Left colon (tissue), 2 donors: ENCODE measurements at places on chromosomes 4 and X. TPM values are rescaled to one million over a fixed set of nuclear protein-coding genes. Genes with fewer than 3 reads are reported as not detected.

The ARMCX4 gene
- 10.1 TPM for total RNA-seq

The OGT gene
- total RNA-seq = 101 TPM

The CHST7 gene
- 3.1 TPM for total RNA-seq

The ADAM29 gene
- not detected for total RNA-seq

The PTTG2 gene
- total RNA-seq = 0.67 TPM

The ZNF157 gene
- total RNA-seq = not detected

The SHISA3 gene
- total RNA-seq = 0.52 TPM

DNA sequence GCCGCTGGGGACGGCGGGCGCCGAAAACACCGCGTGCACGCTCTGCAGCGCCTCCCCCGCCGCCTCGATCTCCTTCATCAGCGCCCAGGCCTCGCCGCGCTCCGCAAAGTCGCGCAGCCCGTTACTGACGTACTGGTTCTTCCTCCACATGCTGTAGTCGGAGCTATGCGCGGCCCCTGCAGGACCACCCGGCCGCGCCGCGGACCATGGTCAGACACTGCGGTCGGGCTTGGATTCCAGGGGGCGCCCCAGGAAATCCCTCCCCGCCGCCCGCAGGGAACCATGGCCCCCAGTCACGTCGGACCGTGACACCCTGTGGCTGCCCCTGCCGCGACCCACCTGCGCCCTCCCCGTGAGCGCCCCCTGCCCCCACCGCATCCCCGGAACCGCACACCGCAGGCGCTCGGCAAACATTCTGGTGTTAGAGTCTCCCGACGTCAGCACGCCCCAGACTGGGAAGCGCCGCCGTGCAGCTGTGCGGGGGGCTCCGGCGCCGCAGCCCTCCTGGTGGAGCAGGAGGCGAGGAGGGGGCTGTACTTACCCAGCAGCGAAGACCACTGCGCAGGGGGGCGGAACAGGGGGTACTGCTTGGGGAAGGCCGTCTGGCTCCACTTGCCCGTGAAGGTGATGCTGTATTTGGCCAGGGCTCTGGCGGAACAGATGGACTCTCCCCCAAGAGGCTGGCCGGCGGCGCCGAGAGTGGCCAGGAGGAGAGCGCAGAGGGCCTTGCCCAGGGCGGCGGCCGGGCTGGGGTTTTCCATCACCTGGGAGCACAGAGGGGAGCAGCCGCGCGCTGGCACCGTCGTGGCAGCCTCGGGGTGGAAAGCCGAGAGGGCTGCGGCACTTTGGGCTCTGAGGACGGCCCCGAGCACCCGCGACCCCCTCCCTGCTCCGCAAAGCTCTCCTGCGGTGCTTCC lies 814 bp downstream of the SPON2 start:
- peak; percentile 55 for DNase-seq

DNA sequence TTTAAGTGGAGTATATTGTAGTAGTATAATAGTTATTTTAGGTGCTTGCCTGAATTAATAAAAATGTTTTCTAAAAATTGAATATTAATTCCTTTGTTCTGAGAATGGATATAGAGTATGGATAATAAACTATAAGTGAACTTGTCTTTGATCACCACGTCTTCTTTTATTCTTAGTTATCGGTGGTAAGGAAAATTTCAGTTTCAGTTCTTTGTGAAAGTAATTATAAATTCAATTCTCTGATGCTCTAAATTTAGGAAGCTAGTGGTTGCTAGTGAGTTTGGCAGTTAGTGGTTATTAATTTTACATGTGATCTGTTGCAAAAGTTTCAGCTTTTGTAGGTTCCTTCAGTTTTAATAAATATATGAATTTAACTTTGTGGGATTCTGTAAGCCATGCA lies 30.8 kb downstream of the MRPL1 start:
- DNase-seq = no peak

GRCh38 chr4:147821555-147821954 lies 89.7 kb downstream of the ARHGAP10 start:
- DNase-seq = no peak

GRCh38 chr4:85474818-85475630 lies at the start of gene ARHGAP24:
ARHGAP24 (plus strand) TSS chr4:85475150.
- peak; percentile 76 for DNase-seq

DNA sequence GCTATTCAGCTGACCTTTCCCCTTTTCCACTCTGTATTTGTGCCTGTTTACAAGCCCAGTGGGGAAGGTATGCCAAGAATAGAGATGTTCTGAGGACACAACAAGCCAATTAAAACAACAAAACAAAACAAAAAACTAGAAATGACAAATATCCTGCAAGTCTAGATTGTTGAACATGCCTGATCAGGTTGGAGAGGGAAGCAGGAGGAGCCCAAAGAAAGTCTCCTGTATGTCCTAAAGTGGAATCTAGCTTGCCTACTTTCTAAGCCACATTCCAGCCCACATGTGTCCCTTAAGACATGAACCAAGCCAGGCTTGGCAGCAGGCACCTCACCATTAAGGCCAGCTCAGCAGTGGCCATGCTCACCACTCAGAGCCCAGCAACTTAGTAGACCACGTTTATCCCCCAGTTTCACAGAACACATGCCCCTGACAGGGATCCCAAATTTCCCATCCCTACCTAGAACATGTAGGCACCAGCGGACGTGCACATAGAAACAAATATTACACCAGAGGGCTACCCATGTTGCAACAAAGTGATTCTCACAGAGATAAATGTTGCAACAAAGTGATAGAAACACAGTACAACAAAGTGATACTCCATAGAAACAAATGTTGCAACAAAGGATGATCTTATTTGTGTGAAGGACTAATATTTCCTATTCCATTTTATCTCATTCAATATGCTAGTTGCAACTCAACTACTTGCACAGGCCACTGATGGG lies 48.3 kb downstream of the CD99L2 start:
- DNase-seq = no peak

DNA sequence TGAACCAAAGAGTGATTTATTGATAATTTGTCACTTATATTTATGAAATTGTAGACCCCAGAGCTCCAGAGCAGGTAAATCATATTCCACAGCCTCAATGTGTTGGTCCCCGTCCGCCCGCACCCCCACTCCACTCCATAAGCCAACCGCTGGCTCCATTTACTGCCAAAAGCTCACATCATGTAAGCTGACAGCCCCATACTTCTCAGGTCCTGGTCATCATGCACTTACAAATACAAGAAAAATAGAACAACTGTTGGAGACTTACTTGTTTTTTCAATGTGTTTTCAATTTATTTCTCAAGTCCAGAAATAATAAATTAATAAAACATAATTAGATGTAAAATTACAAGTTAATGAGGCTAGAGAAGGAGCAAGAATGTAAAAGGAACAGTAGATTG lies 235.7 kb upstream of the HAND2 start:
- DNase-seq = no peak

DNA sequence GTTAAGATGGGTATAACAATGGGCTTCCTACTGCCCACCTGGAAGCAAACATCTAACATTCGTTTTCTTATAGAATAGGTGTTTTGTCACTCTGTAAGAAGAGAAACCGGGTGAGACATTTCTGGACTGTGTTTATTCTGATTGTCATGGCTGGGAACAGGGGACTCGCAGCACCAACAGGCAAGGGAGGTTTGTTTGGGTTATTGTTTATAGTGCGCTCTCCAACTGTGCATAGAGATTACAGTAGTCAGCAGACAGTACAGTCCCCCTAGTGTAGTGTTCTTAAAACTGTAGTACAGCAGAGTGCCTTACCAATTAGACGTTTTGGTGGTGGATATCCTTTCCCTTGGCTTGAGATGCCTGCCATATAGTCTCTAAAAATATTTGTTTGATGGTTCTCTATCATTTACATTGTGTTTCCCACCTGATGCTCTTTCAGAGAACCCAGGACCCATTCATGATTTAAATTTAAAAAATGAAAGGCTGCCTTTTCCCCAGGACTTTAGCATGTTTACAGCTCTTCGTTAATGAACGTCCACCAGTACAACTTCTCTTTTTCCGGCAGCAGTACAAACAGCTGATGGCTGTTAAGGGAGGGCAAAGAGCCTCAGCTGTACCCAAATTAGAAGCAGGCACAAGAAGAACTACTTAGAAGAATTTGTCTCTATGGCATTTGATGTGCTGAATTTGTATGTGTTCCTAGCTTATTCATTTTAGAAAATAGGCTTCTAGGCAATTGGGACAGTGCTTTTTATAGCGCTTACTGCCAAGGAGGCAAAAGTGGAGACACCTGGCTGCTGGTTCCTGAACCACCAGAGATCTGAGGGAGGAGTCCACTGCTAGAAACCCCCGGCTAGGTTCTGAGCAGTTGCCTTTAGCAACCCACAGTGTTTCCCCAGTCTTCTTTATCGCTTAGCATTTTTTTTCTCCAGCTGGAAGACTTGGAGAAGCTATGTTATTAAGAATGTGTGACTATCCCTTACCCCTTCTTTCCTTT lies 1.0 kb upstream of the RNF150 start:
- DNase-seq = no peak

- no peak for DNase-seq
Observed at GRCh38 chr4:129821963-129822362, 726.0 kb downstream of the C4orf33 start.

DNA sequence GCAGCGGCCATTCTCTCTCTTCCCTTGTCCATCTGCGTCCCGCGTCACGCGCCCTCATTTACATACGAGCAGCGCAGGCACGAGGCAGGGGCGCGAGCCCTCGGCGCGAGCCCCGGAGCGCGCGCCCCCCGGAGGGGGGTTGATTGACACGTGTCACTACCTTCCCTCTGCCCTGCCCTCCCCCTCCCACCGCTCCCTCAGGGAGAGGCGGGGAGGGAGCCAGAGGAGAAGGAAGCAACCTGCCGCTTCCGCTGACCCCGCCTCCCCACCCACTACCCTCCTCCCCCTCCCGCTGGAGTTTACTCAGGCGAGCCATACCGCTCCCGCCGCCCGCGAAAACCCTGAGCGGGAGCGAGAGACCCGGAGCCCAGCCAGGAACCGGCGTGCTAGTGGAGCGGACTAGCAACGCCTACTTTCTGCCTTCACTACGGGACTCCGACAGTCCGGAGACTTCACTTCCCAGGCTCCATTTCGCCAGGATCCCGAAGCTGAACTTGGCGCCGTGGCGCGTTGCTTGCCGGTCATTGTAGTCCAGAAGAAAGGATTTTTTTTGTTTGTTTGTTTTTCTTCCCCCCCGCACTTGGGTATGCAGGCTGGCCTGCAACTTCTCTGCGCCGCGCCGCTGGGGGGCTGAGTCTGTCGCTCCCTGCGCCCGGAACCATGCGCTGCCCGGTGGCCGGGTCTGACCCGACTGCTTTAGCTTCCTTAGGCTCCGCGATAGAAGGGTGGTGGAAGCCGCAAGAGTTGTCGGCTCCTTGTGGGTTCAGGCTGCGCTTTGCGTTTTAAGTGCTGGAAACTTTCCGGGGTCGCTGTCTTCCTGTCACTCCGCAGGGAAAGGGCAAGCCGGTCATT lies at the start of gene LCORL:
LCORL (minus strand) TSS at position 36 of the 852 bp plus-strand sequence; CDS start at position 32, 4 bp downstream.
- peak; percentile 94 for DNase-seq

GRCh38 chr4:168528131-168528949 lies 31.5 kb downstream of the PALLD start:
- DNase-seq = no peak

- peak; percentile 5 for DNase-seq
Observed at GRCh38 chrX:154348114-154348531, 26.3 kb downstream of the FLNA start.

DNA sequence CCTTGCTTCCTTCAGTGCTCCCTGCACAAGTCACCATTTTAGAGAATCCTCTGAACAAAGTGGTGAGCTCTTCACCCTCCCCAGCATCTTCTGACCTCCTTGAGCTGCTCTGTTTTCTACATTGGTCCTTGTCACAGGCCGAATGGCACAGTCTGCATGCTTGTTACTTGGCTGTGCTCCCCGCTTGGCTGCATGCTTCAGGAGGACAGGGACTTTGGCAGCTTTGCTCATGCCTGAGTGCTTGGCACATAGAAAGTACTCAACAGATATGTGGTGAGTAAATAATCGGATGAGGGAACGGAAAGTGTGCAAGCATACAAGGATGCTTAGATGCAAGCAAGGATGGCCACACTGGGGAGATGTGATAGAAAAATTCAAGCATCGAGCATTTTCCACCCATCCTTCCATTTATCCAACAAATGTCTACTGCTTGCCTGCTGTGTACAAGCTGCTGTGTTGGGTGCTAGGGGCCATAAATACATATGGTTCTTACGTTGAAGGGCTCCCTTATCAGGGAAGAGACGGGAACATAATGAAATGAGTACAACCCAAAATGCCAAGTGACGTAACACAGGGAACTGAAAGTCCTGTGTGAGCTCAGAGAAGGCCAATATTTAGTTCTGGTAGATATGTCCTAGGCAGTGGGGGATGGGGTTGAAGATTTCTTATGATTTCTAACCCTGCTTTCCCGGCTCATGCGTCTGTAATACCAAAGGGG lies 31.2 kb downstream of the SLC2A9 start:
- no peak for DNase-seq

- DNase-seq = no peak
Observed at GRCh38 chrX:3044671-3045070, 3.4 kb downstream of the ARSF start.

GRCh38 chrX:141945426-141945825 lies 41.7 kb downstream of the MAGEC1 start:
- no peak for DNase-seq

DNA sequence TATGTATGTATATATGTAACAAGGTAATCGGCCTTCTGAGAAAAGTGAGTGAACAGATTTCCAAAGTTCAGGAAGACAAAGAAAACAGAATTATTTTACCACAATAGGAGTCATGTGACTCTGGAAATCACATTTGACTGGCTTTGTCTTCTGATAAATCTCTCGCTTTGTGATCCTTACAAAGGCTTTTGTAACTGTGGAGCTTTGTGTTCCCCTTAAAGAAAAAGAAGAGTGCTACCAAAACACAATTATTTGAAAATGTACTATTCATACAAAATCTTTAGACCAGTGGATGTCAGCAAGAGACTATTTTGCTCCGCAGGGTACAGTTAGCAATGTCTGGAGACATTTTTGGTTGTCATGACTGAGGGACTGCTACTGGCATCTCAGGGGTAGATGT lies 238.8 kb downstream of the LDB2 start:
- no peak for DNase-seq

DNA sequence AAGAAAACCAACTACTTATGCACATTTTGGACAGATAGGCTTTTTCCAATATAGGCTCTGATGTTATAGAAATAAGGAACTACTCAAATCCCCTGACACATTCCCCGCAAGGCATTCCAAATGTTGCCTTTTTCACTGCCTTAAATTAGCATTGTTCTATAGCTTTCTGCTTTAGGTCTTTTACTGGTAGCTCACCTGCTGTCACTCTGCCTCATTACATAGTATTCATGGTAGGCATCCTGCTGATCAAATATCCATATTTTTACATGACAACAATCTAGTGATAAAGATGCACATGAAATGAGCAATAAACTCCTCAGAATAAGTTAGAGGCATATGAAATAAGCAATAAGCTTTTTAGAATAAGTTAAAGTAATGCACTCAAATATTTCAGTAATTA lies 542.7 kb downstream of the FAM133A start:
- DNase-seq = no peak

- DNase-seq = no peak
Observed at GRCh38 chrX:45699158-45699557, 498.5 kb upstream of the DIPK2B start.

GRCh38 chrX:86039625-86040568 lies 7.5 kb downstream of the CHM start:
- no peak for DNase-seq

- no peak for DNase-seq
Observed at GRCh38 chr4:56261027-56261426, 126.3 kb downstream of the AASDH start.

GRCh38 chr4:147345662-147346061 lies 135.2 kb upstream of the EDNRA start:
- DNase-seq = no peak
